ENCODE measurements at places on chromosomes 2 and 18.

DNA sequence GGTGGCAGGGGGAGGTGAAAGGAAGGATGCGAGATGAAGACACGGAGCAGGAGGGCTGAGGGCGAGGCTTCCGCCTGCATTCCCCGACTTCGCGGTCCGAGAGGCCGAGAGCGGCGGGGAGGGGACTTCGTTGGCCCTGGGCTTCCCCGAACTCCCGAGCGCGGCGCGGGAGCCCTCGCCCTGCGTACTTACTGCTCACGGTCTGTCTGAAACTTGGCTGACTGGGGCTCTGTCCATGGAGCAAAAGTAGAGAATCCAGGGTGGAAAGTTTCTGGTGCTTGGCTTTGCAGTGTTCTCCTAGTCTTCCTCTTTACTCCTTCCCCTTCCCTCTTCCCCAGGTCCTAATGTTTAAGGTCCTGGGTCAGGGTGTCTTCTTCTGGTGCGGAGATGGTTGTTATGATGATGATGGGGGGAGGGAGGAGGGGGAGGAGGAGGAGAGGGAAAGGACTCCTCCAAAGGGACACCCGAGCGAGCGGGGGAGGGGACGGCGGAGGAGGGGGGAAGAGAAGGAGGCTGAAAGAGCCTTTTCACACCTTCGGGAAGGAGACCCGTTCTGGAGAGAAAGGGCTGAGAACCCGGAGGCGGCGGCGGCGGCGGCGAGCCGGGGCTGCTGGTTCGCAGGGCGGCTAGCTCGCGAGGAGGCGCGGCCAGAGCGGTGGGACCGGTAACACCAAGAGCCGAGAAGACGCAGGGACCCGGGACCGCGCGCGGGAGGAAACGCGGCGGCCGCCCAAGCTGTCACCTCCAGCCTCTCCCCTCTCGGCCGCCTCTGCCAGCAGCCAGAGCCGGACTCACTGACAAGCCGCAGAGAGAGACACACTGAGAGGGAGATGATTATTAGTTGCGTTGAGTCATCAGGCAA lies at the start of gene SATB2:
Gene SATB2, minus strand, starts transcription at position 793 of the 862 bp plus-strand sequence. CDS start 1,902 bp downstream, outside the sequence.
- no peak for DNase-seq

DNA sequence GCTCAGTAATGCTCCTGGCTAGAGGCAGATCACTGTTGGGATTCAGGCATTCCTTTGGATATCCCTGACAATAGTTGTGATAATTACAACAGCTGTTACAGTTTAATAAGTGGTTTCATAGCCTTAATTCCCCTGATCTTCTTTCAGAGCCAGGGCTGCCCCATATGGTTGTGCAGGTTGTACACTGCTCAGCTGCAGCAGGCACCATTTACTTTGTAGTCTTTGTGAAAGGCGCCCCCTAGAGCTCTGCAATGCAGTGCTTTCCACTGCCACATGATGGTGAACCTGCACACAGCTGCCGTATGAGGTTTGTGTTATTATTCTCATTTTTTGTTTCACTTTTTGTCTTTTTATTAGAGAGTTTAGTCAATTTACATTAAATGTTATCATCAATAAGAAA lies 239.1 kb downstream of the KCNS3 start:
- no peak for DNase-seq

- DNase-seq, result peak; percentile 14
These were observed 108.1 kb upstream of the SIX3 start for GRCh38 chr2:44833171-44834069.

- DNase-seq, result no peak
These were observed 226.6 kb downstream of the NAPG start for GRCh38 chr18:10752382-10752781.

GRCh38 chr2:39871291-39871761 lies 92.3 kb upstream of the THUMPD2 start:
- DNase-seq, result peak; percentile 61

DNA sequence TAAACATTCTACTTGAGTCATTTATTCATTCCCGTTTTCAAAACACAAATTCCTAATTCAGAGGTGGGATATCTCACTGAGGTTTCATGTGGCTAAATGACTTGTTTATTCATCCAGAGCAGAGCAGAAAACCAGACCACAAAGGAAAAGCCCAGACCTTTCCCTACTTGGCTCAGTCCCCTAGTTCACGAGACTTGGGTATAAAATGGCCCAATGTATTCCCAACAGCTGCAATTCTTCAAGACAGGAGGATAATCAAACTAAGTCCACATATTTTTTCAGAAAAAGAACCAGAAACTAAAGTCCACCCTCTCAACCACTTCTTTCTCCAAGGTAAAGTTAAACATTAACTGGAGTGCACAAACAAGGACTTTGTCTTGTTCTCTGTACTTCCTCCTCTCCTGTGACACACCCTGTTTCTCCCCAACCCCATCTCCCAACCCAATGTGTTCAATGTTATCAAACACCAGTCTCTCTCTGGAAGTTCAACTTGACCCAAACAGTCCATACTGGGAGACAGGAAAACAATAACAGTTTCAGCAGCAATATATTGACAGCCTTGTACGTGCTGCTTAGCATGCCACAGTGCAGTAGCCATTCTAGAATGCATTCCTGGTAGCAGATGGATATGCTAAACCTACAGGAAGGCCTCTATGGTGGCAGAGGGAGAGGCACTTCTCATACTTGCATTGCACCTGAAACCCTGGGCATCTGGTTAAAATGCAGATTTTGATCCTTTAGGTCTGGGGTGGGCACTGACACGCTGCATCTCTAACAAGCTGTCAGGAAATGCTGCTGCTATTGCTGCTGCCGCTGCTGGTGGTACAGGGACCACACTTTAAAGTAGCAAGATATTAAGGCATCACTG lies 110.7 kb downstream of the INO80D start:
- DNase-seq, result no peak

GRCh38 chr2:177235855-177236437 lies 23.4 kb downstream of the HNRNPA3 start:
- DNase-seq, result no peak

GRCh38 chr2:6820903-6821584 lies 44.7 kb downstream of the CMPK2 start:
- no peak for DNase-seq

GRCh38 chr2:239433777-239434403 lies 33.1 kb upstream of the HDAC4 start:
- DNase-seq, result no peak

DNA sequence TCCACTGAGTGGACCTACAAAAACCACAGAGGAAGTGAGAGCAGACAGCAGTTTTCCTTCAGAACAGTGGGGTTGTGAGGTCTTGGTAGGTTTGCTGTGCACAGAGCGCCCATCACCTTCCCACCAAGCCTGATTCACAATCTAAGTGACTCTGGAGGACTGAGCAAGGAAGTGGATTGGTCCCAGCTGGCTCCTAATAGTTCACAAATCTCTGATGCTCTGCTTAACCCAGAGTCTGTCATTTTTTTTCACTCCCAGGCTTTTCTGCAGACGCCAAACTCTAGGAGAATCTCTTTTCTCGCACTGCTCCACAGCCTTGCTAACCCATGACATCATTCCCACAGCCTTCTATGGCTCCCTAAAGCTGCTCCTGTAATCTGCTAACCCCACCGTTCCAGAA lies 280.4 kb downstream of the C1D start:
- DNase-seq, result no peak

DNA sequence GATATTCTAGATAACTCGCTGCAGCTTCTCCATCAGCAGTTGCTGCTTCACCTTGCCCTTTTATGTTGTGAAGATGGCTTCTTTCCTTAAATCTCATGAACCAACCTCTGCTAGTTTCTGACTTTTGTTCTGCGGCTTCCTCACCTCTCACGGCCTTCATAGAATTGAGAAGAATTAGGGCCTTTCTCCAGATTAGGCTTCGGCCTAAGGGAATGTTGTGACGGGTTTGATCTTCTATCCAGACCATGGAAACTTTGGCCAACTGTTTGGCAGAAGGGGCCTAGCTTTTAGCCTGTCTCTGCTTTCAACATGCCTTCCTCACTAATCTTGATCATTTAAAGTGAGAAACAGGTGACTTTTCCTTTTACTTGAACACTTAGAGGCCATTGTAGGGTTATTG lies 199.9 kb downstream of the CYP26B1 start:
- no peak for DNase-seq

DNA sequence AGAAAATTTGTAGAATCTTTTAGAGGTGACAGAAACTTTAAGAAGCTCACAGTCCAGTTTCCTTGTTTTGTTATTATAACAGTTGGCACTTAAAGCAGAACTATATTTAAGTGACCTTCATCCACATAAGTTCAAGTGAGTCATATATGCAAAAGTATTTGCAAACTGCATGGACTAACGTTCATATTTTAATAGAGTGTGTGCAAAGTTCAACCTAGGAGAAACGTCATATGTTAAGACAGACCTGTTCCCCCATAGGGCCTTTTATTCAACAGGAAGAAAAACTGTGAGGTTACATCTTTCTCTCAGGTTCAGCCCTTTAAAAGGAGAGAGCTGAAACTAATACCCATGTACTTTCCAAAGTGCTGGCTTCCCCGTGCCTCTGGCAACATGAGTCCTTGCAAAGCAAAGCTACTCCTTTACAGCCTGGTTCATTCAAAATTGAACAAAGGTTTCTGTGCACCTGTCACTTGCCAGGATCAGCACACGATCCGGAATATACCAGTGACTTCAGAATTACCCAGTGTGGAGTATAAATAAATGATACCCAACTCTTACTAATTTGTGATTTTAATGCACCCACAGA lies 280.0 kb upstream of the RAB12 start:
- no peak for DNase-seq

GRCh38 chr18:54020966-54021365 lies 203.5 kb downstream of the MBD2 start:
- DNase-seq, result no peak

DNA sequence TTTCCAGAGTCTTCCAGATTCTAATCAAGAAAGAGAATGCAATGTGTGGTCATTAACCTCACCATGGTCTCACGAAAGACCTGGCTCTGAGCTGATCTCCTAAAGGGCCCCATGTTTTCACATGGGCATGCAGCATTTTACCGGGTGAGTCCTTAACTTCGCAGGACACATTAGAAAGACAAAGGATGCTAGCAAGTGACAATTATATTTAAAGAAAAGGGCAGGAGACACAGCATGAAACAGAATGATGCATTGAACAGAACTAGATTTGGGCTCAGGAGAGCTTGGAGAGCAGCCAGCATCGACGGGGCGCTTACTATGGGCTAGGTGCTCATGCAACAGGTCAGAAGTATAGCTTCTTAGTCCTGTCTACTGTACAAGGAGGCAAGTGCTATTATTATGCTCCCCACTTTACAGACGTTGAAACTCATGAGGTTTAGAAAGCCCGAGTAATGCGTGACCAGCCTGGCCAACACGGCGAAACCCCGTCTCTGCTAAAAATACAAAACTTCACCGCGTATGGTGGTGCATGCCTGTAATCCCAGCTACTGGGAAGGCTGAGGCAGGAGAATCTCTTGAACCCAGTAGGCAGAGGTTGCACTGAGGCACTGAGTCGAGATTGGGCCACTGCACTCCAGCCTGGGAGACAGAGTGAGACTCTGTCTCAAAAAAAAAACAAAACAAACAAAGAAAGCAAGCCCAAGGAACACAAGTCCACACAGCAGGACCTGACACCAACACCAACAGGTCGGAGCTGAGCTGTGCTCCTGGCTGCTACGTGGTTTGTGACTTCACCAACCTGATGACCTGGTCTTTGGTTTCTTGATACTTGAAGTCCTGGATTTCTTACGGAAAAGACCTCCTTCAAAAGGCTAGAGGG lies 16.1 kb downstream of the MBP start:
- DNase-seq, result no peak

DNA sequence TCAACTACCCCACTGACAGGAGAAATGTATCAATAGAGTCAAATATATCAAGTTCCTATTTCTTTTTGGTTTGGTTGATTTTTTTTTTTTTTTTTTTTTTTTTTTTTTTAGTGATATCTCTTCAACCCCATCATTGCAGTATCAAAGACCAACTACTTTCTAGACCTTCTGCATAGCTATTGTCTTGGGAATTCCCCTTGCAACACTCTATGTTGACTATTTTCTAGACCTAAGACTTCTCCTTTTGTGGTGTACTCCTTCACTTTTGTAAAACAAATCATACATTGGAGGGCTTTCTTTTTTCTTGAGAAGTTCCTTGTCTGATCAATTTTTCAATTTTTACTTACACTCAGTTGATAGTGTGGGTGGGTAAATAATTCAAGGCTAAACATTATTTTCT lies 46.5 kb upstream of the NR4A2 start:
- no peak for DNase-seq

DNA sequence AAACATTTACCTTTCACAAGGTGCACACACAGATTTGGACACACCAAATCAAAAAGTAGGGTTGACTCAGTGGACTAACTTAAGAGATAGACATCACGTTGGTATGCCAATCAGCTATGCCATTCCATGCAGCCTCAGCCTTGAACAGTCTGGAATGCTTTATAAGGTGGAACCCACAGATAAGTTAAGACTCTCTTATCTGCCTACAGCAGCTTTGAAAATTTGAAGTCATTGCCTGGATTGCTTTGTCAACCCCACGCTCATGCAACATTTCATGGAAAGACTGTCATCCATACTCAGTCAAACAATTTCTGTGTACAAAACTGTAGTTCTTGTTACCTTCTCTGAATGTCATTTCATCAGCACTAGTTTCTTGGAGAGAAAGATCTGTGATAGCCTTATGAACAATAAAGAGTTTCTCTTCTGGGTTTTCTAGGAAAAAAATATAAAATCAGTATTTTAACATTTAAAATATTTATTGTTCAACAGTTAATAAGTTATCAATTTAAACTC lies 1.2 kb downstream of the ERMN start:
- DNase-seq, result no peak

DNA sequence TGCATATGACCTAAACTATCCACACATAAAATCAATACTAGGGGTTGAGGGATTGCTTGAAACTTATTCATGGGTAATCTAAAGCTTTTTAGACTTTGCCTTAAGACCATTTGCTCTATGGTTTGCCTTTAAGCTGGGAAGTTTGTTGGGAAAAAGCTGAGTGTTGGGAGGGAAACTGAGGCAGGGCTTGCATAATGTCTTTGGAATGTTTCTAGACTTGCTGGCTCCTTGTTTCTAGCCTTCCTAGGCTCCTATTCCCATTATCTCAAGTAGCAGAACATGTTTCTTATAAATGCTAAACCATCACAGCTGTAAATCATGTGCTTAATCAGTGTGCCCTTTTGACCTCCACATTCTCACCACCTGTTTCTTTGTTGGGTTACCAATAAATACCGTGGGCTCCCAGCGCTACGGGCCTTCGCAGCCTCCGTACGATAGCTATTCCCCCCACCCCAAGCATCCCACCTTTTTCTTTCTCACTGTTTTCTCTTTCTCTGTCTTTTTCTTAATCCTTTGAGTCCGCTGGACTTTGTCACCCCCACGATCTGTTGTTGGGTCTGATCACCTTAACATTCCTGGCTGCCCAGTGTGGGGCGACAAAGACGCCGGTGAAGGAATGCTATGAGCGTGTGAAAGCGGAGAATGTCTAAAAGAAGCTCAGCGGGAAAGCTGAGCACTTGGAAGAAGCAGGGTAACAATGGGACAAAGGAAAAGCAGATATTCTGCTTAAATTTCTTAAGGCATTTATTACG lies 49.4 kb upstream of the CWC22 start:
- DNase-seq, result no peak

GRCh38 chr2:54212456-54212855 lies 43.6 kb downstream of the TSPYL6 start:
- DNase-seq, result peak; percentile 80

- DNase-seq, result no peak
These were observed 2.1 kb upstream of the SIX3 start for GRCh38 chr2:44939106-44940048.

GRCh38 chr18:57856557-57857280 lies 53.6 kb upstream of the ATP8B1 start:
- DNase-seq, result no peak

- no peak for DNase-seq
These were observed 101.2 kb downstream of the MCFD2 start for GRCh38 chr2:46814160-46814961.

GRCh38 chr2:77271262-77271661 lies 250.9 kb downstream of the LRRTM4 start:
- DNase-seq, result no peak
